Activated CD8-positive, alpha-beta T cell treated with anti-CD3 and anti-CD28 coated beads, Interleukin-2, amount 10 ng/mL, durations not matched to agents 7 days and 5 days (primary cell): ENCODE measurements at places on chromosomes 7 and 10.

- DNase-seq, result no peak
These were observed 257.0 kb upstream of the SLC26A5 start for GRCh38 chr7:103702982-103703381.

DNA sequence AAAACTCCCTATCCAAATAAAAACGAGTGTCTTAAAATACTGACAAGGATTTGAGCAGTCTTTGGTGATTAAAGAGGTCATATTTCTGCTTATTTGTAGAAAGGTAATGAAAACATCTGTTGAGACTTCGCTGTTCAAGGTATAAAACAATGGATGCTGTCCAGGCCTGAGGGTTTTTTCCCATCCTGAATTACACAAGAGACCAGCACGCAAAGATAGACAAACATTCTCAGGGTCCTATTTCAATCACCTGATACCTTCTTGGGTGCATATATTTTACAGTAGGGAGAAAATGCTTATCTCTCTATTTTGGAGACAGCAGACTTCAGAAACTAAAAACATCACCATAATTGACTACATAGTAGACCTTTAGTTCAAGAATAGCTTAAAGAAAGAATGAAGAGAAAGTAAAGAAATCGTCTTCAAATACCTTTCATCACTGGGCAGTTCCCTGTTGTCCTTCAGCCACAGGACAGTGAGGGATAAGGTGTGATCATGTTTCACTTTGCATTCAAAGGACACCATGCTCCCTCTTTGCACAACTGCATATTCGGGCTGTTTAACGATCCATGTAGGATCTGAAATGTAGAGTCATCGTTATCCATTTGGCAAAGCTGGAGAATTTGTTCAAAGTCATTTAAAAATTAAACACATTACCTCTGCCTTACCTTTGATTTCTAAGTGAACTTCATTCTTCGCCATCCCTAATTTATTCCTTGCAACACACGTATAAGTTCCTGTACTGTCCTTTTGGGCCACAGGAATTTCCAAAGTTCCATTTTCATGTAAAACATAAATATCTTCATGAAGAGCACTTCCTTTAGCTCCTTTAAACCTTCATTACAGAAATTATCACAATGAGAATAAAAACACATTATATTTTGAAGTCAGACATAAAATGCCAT, 63.7 kb upstream of the LAMB4 start:
- no peak for DNase-seq

DNA sequence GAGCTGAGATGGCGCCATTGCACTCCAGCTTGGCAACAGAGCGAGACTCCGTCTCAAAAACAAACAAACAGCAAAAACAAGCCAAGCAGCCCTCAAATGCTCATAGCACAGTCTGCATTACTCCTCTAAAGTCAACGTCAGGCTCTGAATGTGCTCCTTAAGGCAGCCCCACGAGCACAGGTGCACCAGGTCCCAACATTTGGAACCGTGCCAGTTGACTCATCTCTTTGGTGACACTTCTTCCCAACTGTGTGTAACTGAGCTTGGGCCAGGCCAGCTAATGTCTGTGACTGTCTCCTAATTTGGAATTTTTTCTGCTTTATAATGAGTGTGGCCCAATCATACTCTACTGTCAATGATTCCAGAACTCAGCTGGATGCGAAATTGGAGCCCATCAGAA, 66.3 kb upstream of the EFCAB10 start:
- no peak for DNase-seq

GRCh38 chr7:100435401-100436304, 644 bp downstream of the PPP1R35 start:
- DNase-seq, result peak; percentile 61

- DNase-seq, result no peak
These were observed 4.6 kb upstream of the BLVRA start for GRCh38 chr7:43753843-43754242.

- DNase-seq, result no peak
These were observed 162.6 kb downstream of the FAM107B start for GRCh38 chr10:14611968-14612693.

GRCh38 chr10:133162910-133163856, 3.2 kb downstream of the KNDC1 start:
- DNase-seq, result no peak

DNA sequence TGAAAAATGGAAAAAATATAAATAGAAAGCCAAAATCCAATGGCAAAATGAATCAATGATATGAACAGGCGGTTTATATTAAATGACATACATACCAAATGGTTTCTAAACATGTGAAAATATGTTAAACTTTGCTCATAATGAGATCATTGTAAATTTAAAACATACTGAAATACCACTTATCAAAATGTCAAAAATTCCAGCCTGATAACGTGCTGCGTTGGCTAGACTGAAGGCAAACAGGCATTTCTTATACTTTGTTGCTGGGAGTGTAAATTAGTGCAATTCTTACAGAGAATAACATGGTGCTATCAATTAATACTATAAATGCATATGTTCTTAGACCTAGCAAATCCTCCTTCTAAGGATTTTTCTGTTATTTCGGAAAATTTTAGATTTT, 225.8 kb upstream of the FAM3C start:
- DNase-seq, result no peak

DNA sequence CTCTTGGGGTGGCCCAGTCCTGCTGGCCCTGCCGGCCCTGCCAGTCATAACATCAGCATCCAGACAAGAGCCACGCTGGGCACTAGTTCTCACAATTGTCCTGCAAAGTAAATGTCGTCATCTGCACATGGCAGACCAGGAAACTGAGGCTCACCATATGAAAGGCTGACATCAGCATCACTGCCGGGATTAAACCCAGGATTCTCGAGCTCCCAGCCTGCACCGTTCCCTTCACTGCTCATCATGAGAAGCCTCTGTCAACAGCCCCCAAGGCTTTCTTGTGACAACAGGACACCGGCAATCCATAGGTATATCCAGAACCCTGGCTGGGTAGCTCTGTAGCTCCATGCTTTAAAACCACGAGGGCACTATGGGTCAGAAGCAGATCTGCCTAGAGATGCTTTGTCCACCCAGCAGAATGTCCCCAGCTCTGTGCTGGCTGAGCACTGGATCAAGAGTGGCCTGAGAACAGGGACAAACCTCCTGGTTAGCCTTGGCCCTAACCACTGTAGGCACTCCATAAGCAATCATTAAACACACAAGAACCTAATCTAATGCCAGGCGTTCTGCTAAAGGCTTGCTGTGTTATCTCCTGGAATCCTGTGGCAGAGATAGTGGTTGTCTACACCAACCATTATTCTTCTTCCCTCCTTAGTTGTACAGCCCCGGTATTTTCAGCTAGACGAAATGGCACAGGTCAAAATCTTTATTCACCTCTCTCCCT, 41.2 kb upstream of the C10orf71 start:
- no peak for DNase-seq

GRCh38 chr7:36188906-36189305, 35.9 kb downstream of the EEPD1 start:
- DNase-seq, result no peak

- no peak for DNase-seq
These were observed 26.0 kb upstream of the PLEKHA1 start for GRCh38 chr10:122348512-122348911.

- no peak for DNase-seq
These were observed 121.8 kb upstream of the CAV2 start for GRCh38 chr7:116377721-116378120.

GRCh38 chr10:109968953-109969759, 38.6 kb upstream of the ADD3 start:
- DNase-seq, result no peak

- no peak for DNase-seq
These were observed 114.2 kb upstream of the ADAM12 start for GRCh38 chr10:126502441-126502840.

GRCh38 chr10:15518250-15518649, 147.2 kb upstream of the FAM171A1 start:
- no peak for DNase-seq

DNA sequence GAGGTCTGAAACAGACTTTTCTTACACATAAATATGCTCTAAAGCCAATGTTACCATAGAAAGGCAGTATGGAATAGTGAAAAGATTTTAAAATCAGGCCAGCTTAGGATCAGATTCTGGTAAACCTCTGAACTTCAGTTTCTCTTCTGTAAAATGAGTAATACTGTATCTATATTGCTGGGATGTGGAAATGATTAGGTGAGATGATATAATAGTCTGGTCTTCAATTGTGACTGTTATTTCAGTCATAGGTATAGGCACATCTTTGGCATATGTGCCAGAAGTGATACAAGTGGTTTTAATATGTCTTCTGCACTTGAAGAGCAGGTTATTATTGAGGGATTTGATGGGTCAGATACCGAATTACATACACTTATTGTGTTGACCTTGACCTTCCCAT, 7.2 kb downstream of the ZNF277 start:
- DNase-seq, result no peak

GRCh38 chr7:156792611-156793010, 100.4 kb downstream of the LMBR1 start:
- no peak for DNase-seq

GRCh38 chr7:78444267-78444666, 645.7 kb downstream of the PHTF2 start:
- DNase-seq, result no peak

DNA sequence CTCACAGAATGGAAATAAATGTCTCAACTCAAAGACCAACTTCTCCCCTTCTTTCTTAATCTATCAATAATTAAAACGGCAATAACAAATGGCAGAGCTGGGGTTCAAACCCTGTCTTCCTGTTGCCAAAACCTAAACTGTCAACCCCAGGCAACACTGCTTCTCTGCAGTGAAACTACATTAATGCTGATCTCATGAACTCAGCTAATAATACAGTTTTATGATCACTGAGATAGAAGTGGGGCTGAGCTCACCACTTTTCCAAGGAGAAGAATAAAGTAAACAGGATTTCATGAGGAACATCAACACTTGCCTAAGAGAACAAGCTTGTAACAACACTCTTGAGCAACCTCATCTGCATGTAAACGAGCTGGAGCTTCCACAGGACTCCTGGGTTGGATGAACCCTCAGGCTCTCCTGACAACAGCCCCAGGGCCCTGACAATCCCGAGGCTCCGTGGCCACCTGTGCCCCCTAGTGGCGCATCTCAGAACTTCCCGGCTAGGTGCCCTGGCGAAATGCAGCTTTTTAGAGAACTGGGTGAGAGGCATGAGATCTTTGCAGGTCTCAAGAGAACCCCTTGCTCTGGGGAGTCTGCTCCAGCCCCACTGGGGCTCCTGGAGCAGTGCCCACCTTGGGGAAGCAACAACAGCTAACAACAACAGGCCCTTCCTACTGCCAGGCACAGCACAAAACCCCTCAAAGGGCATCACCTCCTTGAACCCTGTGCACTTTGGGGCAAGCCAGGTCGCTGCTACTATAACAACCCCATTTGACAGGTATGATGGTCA, 169.3 kb downstream of the SH3PXD2A start:
- peak; percentile 83 for DNase-seq

DNA sequence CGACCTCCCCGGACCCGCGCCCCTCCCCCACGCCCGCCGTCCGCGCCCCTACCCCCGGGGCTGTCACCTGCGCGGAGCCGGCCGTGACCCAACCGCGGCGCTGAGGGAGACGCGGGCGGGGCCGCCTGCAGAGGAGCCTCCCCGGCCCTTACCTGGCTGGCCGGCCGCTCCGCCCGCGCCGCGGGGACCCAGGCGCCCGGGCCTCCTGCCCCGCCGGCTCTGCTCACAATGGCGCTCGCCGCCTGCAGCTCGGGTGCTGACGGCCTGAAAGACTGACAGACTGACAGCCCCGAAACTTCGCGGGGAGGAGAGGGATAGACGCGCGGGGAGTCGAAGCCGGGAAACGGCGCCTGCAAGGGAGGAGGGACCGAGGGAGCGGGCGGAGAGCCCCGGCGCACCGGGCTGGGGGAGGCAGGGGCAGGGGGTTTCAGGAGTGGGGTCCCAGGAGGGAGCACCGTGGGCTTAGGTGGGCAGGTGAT, 393 bp downstream of the ZNF467 start:
- peak; percentile 32 for DNase-seq

- DNase-seq, result no peak
These were observed 116.7 kb downstream of the COL28A1 start for GRCh38 chr7:7418997-7419396.

DNA sequence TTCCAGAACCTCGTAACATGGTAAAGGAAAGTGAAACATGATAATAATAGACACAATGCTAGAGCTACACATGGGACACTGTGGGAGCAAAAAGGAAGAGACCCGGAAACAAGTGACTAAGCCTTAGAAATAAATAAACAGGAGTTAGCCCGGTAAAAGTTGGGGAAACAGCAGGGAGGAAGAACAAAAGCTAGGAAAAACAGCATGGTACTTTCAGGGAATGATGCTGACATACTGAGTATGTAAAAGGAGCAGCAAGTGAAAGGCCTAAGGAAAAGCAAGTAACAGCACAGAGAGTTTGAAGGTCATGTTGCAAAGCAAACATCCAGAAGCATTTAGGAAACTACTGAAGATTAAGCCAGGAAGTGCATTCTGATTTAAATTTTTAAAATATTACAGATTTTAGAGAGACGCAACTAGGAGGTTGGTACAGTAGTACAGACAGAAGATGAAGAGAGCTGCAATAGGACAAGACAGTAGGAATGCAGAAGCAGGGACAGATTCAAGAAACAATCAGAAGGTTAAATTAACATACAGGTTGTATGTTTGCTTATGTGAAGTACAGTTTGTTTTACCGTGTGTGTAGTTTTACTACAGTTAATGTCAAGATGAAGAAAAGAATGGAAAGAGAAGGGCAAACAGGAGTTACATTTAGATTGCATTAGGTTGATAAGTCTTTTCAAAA, 63.7 kb downstream of the ARHGAP12 start:
- DNase-seq, result no peak

GRCh38 chr10:131841131-131841660, 59.6 kb upstream of the PPP2R2D start:
- no peak for DNase-seq

GRCh38 chr7:2213551-2214215, 19.1 kb downstream of the MAD1L1 start:
- no peak for DNase-seq

DNA sequence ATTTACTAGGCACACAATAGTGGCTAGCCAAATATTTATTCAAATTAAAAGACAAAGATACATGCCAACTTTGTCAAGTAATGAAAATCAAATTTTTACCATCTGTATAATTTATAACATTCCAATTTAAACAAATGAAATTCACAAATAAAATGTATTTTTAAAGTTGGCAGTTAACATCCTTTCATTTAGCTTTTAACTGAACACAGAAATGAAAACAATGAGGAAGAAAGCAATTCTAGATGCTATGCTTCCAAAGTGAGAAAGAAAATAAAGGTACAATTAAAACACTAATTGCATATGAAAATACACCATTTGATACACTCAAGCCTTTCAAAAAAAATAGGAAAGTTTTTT, 123.1 kb downstream of the MPP7 start:
- no peak for DNase-seq

DNA sequence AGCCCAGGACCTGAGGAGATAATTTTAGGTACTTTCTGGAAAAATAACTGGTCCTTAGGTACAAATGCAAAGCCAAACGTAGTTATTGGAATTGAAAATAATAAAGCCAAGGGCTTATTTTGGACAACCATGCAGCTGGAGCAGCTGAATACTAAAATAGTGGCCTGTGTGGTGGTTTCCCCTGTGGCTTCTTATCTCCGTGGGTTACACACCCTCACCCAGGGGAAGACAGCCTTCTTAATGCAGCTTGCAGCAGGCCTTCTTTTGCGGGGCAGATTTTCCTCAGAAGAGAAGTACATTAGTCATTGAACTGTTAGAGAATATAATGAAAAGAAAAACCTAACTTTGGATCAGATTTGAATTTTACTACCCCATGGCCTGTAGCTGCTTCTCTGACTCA, 133.5 kb downstream of the ST7 start:
- DNase-seq, result peak; percentile 29
